CD4-positive, alpha-beta T cell treated with Interleukin-6 for 4 hours (primary cell): ENCODE measurements at places on chromosomes 16 and 17.

- no peak for DNase-seq
Observed at GRCh38 chr16:79037521-79038373, 562.8 kb downstream of the MAF start.

GRCh38 chr17:35540589-35541404 lies 3.3 kb upstream of the SLFN12L start:
- peak; percentile 56 for DNase-seq

GRCh38 chr17:45718791-45719190 lies 65.3 kb upstream of the CRHR1 start:
- no peak for DNase-seq

DNA sequence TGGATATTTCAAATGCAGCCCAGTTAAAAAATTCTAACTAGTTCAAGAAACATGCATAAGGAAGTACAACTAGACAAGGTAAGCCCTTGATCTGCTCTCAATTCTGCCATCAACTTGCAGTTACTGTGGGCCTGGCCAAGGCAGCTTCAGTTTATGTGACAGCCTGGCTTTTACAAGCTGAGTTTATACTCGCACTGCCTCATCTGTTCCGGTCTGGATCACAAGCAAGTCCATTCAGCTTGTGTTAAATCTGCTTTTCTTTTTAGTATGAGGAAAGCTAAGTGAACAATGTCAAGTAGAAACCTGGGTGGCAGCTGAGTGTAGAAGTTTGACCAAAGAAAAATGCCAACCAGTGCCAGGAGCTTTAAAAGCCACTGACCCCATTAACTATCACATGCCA lies 76.6 kb upstream of the CORO6 start:
- DNase-seq, result no peak

- no peak for DNase-seq
Observed at GRCh38 chr17:1362964-1363363, 37.1 kb downstream of the YWHAE start.

DNA sequence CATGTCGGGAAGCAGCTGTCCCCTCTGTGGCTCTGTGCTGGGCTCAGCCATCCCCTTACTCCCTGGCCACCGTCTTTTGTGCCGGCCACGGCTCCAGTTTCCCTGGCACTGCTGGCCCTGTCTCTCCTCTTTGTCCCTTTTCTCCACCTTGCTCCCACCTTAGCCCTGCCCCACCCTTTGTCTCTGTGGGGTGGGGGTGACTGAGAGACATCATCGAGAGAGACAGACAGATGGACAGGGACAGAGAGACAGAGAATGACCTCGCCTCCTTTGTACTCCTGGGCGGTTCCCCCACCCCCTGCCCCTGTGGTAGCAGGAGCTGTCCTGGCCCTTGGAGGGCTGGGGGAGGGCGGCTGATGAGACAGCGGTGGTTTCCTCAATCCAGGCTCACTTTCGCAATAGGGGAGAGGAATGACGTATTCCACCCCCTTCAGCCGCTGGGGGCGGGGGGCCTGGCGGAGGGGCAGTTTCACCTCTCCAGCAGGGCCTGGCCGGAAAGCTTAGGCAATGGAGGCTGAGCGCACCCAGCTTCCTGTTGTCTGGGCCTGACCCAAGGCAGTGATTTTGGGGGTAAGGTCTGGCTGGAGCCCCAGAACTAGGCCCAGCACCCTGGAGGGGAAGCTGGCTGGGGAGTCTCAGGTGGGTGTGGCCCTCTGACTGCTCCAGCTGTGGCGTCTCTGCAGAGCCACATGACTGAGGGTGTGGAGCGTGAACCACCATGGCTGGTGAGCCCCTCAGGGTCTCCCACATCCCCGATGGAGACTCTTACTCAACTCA lies 7.3 kb downstream of the FMNL1 start:
- peak; percentile 83 for DNase-seq

- DNase-seq, result peak; percentile 84
Observed at GRCh38 chr17:7437950-7438614, 1.2 kb upstream of the FGF11 start.

- DNase-seq, result peak; percentile 46
Observed at GRCh38 chr17:81513753-81514488, 1.3 kb upstream of the ACTG1 start.

DNA sequence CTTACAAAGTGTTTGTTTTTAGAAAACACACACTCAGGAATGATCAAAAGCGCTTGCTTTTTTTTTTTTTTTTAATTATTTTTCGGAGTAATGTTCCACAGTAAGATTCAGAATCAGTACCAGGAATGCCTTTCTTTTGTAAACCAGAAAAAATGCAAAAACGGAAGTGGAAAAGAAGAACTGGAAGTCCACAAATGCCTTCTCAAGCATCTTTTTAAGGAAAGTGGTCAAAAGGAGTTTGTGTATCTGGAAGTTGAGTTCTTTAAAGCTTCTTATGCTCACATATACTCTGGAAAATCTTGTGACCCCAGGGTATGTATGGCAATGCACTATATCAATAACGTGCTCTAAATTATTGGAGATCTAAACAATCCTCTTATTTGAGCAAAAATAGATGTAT lies 126.0 kb downstream of the ABCA8 start:
- no peak for DNase-seq

GRCh38 chr17:32279891-32280716 lies 14.5 kb downstream of the RHBDL3 start:
- DNase-seq, result no peak

- DNase-seq, result no peak
Observed at GRCh38 chr17:31541559-31541958, 150.1 kb downstream of the RAB11FIP4 start.

DNA sequence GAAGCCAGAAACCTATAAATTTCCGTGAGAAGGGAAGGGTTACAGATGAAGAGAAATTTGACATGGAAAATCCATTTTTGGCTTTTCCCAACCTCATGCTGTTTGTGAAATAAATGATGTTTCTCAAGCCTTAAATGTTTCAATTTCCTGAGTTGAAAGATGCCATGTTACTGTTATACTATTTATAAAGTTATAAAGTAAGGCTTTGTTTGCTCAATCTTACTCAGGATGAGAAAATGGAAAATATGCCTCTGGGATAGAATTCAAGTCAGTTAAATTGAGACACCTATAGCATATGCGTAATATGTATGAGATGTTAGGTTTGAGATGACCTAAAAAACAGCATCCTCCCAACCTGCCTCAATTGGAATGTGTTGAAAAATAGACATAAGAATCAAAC lies 19.9 kb upstream of the FAM20A start:
- no peak for DNase-seq

- no peak for DNase-seq
Observed at GRCh38 chr16:85571813-85572619, 41.1 kb upstream of the GSE1 start.

- DNase-seq, result no peak
Observed at GRCh38 chr17:6408735-6409134, 26.2 kb downstream of the AIPL1 start.

GRCh38 chr17:50903604-50904517 lies 37.7 kb upstream of the TOB1 start:
- peak; percentile 48 for DNase-seq

GRCh38 chr16:8590811-8591210 lies 500 bp upstream of the TMEM114 start:
- no peak for DNase-seq

DNA sequence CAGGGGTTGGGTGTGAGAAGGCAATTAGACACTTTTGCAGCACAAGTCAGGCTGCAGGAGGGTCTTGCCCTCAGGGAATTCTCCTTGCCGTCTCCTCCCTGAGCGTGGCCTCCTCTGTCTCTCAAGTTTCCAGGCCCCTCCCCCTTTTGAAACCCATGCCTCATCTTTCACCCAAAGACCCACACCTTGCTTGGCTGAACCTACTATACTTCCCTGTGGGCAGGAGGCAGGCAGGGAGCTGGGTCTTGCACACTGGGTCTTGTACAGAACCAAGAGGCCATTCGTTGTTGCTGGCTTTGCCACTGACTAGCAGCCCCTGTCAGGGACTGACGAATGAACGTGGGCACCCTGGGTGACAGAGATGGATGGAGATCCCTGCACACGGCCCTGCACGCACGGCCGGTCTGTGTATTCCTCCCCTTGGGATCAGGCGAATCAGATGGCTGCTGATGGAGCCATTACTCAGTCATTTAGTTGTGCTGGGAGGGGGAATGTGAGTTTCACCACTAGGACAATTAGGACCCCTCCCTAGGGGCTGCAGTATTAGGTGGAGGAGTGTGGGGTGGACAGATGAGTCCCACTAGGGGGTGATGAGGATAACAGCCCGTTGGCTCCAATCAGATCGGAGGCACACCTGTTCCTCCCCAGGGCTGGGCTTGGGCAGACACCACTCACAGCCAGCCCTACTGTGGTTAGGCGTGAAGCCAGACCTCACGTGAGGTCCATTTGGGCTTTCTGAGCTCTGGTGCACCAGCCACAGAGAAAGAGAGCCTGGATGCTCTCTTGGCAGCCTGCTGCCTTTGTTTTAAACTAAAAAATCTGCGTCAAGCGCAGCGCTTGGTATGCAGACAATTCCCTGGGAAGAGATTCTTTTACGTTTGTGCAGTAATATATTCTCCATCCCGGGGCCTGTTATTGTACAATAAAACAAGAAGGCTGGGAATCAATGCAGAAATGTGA lies 167.7 kb upstream of the WSCD1 start:
- DNase-seq, result no peak

GRCh38 chr17:33192951-33193911 lies 99.9 kb downstream of the ASIC2 start:
- no peak for DNase-seq

- no peak for DNase-seq
Observed at GRCh38 chr16:31295206-31295605, 35.4 kb downstream of the ITGAM start.

DNA sequence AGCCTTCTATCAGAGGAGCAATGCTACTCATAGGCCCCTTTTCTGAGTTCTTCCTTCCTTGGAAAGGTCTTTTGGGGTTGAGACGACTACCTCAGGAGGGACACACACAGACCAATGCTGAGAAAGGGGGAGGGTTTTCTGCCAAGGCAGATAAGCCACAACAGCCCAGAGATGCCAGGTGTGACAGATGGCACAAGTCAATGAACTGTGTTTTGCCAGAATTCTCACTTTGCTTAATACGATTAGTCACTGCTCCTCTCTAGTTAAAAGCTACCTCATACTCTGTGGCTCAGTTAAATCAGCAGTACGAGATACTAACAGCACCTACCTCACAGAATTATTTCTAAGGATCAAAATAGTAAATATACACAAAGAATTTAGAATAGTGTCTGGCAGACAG lies 8.0 kb downstream of the BRD7 start:
- DNase-seq, result no peak

DNA sequence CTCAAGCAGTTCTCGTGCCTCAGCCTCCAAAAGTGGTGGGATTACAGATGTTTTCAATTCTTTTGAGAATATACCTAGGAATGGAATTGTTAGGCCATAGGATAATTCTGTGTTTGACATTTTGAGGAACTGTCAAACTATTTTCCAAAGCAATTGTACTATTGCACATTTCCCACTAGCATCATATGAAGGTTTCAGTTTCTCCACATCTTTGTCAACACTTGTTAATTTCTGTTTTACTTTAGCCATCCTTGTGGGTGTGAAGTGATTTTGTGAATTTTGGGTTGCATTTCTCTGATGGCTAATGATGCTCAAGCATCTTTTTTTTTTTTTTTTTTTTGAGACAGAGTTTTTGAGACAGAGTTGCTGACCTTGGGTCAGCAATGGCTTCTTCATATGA lies 6.2 kb downstream of the NT5M start:
- no peak for DNase-seq

DNA sequence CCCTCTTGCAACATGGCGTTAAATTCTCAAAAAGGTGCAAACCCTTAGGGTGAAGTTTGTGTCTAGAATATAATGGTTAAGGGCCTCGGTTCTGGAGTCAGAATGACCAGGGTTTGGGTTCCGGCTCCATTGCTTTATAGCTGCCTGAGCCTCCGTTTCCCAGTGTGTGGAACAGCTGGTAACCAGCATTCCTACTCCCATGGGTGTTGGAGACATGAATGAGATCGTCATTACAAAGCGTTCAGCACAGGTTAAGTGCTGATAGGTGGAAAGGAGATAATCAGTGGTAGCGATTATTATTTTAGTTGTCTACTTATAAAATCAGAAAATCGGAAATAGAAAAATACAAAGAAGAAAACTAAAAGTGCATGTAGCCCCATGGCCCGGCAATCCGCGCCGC lies 23.5 kb upstream of the ZCCHC14 start:
- DNase-seq, result no peak

- no peak for DNase-seq
Observed at GRCh38 chr16:87350681-87351319, 32.8 kb downstream of the FBXO31 start.

- DNase-seq, result no peak
Observed at GRCh38 chr17:81302861-81303333, 7.8 kb upstream of the SLC38A10 start.

DNA sequence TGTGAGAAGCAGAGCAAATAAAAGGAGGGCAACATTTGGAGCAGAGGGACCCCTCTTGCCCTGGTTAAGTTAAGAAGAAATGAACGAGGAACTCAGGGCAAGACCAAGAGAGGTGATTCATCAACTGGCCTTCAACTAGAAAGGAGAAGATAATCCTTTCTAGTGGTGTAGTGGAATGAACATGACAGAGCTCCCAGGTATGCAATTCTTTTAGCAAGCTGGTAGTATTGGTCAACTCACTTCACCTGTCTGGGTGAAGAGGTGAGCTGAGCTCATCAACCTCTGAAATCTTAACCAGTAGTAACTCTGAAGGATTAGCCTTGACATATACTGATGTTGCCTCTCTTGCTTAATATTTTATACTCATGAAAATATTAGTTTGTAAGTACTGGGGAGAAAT lies 1024.7 kb upstream of the GOT2 start:
- DNase-seq, result no peak

GRCh38 chr17:82097184-82097918 lies 685 bp downstream of the FASN start:
- DNase-seq, result peak; percentile 23

- DNase-seq, result no peak
Observed at GRCh38 chr16:73804456-73804855, 492.2 kb upstream of the PSMD7 start.

DNA sequence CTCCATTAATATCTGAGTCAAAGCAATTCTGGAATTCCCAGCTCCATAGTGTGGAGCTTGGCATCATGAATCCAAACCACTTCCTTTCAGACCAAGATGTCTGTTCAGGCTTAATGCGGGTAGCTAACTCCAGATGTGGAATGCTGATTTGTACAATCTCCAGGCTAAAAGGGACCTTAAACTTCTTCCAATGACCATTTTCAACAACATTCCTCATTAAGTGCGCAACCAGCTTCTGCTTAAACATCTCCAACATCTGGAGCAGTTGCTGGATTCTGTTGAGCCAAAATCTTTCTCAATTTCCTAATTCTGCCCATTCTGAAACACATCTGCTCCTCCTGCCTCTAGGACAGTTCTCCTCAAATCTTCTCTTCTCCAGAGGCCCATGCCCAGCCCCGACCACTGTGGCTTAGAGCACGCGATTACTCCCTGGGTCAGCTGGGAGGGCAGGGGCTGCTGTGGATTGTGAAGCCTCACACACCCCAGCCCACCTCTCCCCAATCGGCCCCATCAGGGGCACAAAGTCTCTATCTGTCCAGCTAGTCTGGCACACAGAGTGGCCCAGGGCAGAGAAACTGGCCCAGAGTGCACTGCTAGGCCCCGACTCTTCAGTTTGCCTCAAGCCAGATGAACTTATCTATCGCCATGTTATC lies 36.2 kb downstream of the ASPA start:
- DNase-seq, result no peak
